ENCODE measurements at places on chromosomes 1 and 21.

DNA sequence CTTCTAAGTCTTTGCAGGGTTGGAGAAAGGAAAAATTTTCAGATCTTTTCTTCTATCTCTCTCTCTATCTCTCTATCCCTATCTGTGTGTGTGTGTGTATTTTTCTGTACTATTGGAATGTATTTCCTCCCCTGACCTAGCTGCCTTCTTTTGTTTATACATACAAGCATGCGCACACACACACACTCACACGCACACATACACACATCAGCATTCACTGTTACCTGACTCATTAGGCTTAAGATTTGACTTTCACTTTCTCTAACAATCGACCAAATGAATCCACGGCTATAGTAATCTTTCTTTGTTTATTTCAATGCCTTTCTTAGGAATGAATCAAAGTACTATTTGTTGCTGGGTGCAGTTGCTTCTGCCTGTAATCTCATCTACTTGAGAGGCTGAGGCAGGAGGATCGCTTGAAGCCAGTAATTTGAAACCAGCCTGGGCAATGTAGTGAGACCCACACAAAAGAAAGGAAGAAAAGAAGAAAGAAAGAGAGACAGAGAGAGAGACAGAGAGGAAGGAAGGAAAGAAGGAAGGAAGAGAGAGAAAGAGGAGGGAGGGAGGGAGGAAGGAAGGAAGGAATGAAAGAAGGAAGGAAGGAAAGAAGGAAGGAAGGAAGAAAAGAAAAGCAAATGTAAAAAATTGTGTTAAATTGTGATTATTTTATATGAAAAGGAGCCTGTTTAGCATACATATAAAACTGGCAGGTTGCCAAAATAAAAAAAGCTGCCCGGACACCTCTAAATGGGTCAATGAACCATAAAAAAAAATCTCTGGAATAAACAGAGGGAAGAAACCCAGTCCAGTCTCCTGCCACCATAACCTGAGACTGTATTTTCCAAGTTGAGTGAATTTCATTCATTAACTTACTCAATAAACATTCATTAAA is 206.8 kb downstream of the ZNF326 start:
- no peak for DNase-seq

DNA sequence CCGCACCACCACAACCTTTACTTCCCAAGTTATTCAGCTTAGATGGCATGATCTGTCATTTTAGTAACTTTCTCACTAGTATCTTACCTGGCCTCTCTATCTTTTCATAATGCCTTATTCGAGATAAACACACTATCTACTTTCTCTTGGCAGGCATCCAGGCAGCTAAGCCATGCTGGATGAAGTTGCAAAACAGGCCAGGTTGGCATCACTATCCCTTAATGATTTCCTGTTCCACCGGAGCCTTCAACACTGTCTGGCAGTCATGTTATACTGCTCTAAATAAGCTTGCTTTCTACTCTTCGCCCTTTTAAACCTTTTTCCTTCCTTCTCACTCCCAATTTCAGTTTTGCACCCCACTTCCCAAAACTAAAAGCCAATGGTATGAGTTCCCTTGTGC is 12.0 kb upstream of the KCNH1 start:
- DNase-seq = no peak

- DNase-seq = no peak
Observed at GRCh38 chr1:54806931-54807611, 5.9 kb upstream of the TTC22 start.

DNA sequence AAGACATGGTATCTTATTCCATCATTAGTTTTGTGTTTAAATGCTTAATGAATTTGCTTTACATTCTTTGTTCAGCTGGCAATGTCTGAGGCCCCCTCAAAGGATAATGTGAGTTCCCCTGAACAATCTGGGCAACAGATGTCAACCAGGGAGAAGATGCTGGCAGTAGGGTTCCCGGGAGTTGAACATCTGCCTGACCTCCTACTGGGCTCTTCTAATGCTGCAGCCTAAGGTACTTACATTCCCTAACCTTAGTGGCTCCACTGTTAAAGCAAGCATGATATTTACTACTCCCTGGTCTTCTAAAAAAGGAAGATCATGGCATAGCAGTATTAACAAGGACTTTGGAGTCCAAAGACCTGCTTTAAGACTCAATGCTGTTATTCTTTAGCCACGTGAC is 574.9 kb upstream of the NR5A2 start:
- no peak for DNase-seq

DNA sequence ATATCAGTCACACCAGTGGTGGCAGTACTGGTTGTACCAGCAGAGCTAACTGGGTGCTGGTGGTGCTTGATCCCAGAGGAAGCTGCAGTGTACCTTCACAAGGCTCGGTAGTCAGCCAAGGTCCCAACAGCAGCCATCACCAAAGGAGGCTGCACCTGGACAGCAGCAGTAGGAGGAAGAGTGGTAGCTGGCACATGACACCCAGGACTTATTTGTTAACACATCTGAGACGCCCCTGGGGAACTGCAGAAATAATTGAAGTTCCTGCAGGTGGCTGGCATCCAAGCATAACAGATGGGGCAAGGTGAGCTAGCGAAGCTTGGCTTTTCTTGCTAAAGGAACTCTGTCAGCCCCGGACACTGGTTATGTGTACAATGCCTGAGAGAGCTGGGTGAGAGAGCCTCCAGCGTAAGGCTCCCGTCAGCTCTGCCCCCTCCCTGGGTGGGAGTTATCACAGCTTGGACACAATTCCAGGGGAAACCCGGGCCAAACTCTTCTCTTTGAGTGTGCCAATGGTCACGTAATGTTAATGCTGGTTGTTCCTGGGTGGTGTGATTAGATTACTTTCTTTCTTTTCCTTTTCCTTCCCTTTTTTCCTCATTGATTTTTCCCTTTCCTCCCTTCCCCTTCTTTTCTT is 29.1 kb upstream of the PARP1 start:
- no peak for DNase-seq

- DNase-seq = no peak
Observed at GRCh38 chr1:184696403-184696802, 58.3 kb downstream of the EDEM3 start.

DNA sequence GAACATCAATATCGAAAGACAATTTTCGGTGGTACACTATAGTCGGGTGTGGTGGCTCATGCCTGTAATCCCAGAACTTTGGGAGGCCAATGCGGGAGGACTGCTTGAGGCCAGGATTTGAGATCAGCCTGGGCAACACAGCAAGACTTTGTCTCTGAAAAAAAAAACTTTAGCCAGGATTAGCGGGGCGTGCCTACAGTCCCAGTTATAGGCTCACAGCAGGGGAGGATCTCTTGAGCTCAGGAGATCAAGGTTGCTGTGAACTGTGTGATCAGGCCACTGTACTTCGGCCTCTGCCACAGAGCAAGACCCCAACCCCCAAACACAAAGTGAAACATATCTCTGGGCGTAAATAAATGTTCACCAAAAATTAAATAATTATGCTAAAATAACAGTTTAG is 1.6 kb downstream of the TADA1 start:
- DNase-seq = no peak

GRCh38 chr1:187051618-187052232 is 223.0 kb downstream of the PLA2G4A start:
- peak; percentile 3 for DNase-seq

GRCh38 chr1:40845895-40846294 is 16.3 kb downstream of the CITED4 start:
- DNase-seq = no peak

GRCh38 chr21:42521805-42522204 is 8.2 kb downstream of the SLC37A1 start:
- DNase-seq = no peak

GRCh38 chr1:230175163-230175747 is 108.2 kb downstream of the GALNT2 start:
- DNase-seq = no peak

- no peak for DNase-seq
Observed at GRCh38 chr1:230501242-230501641, 75.1 kb upstream of the PGBD5 start.

- DNase-seq = no peak
Observed at GRCh38 chr21:46371204-46372013, 47.5 kb downstream of the PCNT start.

DNA sequence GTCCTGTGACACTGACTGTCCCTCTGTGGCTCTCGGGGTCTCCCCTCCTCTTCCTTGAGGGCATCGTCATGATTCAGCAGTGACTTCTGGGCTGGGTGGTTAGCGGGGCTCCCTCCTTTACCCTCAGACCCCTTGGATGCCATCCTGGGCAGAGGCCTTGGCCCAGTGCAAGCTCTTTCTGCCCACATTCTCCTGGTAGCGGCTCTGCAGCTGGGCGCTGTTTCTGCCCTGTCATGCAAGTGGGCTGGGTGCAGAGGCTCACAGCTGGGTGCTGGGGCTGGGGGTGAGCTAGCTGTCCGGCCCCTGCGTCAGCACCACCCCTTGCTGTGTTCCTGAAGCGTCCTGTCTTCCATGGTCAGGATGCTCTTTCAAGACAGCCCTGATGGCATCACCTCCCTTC is 158.5 kb downstream of the PCBP3 start:
- no peak for DNase-seq

DNA sequence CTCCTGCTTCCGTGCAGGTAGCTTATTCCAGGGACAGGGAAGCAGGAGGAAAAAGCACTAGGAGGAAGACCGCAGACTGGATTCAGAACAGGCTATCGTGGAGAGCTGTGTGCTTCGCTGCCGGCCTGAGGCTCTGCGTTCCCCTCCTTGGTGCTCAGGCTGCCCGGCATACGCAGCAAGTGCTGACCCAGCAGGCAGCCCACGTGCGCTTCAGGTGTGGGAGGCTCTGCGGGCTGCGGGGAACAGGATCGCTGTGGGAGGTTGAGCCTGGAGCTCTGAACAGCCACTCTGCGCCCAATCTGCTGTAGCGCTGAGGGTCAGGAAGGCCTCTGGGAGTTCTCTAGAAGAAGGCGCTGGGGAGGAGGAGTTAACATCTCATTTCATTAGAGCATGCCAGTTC is 27.9 kb downstream of the DOP1B start:
- DNase-seq = no peak

DNA sequence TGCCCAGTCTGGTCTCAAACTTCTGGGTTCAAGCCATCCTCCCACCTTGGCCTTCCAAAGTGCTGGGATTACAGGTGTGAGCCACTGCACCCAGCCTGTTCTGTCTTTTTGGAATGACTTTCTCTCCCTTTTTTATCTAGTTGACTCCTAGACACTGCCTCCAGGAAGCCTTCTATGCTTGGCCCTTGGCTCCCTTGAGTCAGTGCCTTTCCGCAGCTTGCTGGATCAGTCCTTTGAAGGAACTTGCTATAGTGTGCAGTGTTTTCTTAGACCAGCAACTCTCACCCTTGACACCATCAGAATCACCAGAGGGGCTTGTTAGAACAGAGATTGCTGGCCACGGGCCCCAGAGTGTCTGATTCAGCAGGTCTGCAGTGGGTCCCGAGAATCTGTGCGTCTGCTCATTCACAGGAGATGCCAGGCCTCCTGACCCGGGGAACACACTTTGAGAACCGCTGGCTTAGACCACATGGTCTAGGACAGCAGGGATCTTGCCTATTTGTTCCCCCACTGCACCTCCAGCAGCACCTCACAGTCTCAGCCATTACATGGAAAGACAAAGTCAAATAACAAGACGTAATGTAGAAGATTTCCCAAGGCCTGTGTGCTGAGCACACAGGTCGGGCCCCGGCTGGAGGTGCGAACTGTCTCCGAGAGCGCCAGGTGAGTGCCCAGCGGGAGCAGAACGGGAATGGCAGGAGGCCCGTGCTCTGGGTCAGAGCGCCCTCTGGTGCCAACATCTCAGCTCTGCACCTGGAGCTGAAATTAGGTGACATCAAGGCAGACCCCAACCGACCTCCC is 27.4 kb upstream of the CTPS1 start:
- DNase-seq = no peak

DNA sequence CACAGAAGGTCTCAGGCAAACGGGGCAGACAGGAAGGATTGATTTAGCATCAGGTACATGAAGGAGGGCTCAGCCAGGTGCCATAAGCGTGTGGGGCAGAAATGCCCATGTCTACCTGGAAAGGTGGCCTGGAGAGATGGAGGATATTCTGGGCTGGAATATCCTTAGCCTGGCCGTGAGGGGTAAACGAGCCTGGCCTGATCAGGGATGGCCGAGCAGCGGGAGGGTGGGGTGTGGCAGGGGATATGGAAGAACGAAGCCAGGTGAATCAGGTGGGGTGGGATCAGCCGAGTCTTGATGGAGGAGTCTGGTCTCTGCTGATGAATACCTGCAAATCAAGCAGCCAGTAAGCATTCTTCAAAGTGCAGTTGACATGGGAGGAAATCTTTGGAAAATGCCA is 35.5 kb upstream of the TTC22 start:
- DNase-seq = no peak

DNA sequence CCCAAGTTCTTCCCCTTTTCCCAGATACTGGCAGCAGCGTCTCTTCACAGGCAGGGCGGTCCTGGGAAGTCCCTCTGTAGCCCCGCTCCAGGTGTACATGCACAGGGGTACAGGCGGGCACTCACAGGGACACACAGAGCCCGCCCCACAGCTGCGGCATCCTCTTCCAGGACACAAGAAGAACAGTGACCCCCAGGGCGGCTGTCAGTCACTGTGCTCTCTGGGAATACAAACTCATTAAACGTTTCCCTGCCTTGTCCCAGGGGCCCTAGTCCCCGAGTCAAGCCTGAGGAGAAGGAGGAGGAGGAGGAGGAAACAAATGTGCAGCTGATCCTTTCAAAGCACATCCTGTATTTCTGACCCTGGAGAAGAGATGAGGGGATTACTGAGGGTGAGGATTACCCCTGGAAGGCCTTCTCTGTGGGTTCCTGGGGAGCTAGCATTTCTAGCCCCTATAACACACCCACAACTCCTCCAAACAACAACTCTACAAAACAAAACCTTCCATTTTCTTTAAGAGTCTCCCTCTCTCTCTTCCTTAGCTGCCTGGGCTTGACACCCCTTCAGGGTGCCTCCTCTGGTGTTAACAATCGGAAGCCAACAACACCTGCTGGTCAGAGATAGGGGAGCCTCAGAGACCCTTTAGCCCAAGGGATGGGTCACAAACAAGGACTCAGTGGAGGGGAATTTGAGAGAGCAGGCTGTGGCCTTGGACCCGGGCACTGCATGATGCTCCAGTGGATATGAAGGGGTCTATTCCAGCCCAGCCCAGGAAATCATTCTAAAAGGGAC is 28.4 kb upstream of the DMBX1 start:
- no peak for DNase-seq

GRCh38 chr1:238223076-238223640 is 332.4 kb upstream of the ZP4 start:
- DNase-seq = no peak
